ENCODE measurements at places on chromosomes 4 and X.

DNA sequence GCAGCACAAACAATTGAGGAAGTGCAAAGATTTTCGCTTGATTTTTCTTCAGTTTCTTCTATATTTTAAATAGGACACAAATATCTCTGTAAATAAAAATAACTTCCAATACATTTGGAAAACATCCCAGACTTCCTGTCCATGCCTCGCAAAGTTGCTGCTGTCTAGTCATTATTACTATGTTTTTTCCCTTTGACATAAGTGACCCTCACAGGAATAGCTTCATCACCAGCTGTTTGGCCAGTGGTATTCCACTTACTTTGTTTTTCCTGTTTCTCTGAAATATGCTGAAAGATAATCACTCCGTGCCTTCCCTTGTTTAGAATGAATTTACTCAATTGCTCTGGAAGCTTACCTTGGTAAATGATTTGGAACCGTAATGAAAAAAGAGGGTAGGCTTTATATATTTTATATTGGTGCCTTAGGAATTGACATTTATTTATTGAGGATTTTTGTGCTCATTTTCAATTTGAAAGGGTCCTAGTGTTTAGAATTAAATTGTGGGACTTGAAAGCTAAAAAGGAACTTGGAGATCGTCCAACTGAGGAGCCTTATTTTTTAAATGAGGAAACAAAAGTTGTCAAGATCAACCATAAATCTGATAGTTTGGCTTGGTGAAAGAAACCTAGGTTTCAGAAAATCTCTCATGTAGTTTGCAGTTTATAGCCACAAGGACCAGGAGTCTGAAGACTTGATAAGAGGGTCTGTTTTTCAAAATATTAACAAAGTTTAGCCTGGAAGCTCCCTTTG lies 65.6 kb downstream of the CDKL5 start:
- DNase-seq: no peak

GRCh38 chr4:107564326-107564725 lies 155.7 kb downstream of the PAPSS1 start:
- DNase-seq: no peak

DNA sequence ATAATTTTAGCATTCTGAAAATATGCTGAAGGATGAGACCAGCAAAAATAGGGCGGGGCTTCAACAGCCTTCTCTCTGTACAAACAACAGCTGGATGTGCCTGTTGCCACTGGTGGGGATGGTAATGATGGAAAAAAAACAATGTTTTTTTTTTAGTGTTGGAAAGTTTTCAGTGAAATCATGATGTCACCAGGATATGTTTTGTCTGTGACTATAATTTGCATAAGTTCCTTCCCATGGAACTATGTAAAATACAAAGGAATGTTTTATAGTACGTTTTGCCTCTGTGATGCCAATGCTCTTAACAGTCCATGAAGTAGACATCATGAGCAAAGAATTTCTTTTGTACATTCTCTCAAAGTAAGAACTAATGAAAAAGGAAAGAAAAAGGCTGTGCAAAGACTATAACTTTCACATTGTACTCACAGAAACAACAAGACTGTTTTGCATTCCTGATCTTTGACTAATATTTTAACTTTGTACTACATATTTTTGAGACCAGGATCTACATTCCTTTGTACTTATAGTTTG lies 589.7 kb downstream of the SPRY1 start:
- no peak for DNase-seq

- DNase-seq: no peak
Observed at GRCh38 chr4:39446483-39446841, 12.3 kb downstream of the RPL9 start.

DNA sequence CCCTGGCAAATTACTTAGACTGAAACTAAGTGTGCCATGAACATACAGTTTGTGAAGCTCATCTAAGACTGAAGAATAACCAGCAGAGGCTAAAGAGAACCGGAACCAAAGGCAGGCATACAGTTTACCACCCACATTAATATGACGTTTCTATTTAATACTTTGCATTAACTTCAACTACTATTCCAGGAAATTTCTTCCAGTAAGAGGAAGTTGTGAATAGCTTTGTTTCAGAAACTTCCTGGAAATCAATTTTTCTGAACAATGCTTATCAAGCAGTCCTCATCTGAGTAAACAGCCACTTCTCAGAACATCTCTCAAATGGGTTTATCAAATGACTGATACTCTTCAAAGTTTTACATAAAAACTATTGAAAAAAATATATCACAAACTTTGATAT lies 252.7 kb downstream of the OPHN1 start:
- DNase-seq: no peak

- no peak for DNase-seq
Observed at GRCh38 chr4:170687751-170688150, 598.0 kb upstream of the AADAT start.

DNA sequence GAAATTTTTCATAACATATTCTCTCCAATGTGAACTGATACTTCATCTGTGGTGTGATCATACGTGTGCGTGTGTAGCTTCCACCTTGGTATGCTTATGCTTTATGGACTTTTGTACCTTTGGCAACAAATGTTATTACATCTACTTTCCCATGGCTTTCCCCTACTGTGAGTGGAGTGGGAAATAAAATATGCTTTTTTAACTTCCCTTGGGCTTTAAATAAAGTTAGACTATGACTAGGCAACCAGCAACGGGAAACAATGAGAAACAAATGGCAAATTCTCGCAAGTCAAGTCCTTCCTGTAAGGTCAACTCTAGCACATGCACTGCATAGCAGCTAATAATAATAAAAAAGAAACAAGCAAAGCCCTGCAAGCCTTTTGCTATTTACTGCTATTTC lies 205.0 kb upstream of the PDE5A start:
- no peak for DNase-seq

- no peak for DNase-seq
Observed at GRCh38 chr4:85684676-85685075, 209.7 kb downstream of the ARHGAP24 start.

GRCh38 chr4:76206222-76206942 lies 7.2 kb downstream of the SCARB2 start:
- DNase-seq: no peak

DNA sequence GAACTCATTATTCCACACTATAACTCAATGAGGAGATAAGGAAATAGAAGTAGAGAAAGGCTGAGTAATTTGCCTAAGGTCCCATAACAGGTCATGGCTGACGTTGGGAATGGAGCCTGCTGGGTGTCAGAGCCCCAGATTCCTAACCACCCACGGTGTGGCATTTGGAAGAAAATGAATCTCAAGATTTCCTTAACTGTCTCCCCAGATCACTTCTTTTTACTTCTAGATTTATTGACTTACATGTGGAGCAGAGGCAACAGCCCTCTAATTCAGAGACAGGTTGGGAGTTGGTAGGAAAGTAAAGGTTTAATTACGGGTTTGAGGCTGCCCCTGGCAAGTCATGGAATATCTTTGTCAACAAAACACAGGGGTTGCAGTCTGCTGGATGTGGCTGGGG lies 134.0 kb downstream of the ARHGAP10 start:
- DNase-seq: no peak

GRCh38 chr4:184437565-184438265 lies 36.6 kb downstream of the IRF2 start:
- no peak for DNase-seq

GRCh38 chr4:160276785-160277325 lies 1174.0 kb downstream of the RAPGEF2 start:
- no peak for DNase-seq
